ENCODE measurements at places on chromosomes 6 and 20. TPM values are rescaled to one million over a fixed set of nuclear protein-coding genes. Genes with fewer than 3 reads are reported as not detected.
A peak's percentile ranks its signal among the peaks of the same experiment; 100 is the strongest.

Gene GPX6
- not detected for total RNA-seq

DNA sequence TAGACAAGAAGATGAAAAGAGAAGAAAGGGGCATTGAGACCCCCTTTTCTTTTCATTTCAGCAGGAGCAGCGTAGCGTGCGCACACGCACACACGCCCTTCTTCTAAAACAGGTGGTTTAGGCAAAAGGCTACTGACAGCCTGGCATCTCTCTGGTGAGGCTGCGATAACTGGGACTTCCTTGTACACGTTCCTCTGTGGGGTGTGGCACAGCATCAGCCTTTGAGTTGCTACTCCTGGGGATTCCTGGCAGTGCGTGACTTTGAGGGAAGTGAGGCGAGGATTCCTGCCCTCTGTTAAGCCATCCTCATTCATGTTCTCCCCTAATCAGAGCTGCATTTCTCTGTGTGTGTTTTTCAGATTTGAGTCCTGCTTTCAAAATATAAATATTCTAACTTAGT lies 94.7 kb downstream of the TMEM170B start:
- H3K27ac ChIP-seq = no peak overlapping the region
- H3K4me3 ChIP-seq = no peak overlapping the region
- no peaks in the 10 kb centered on the region for H3K36me3 ChIP-seq
- peaks cover 6% of the 10 kb centered on the region for H3K4me1 ChIP-seq
- DNase-seq = no peak

- no peaks in the 10 kb centered on the region for H3K27me3 ChIP-seq
- H3K36me3 ChIP-seq = no peaks in the 10 kb centered on the region
- H3K4me1 ChIP-seq = no peaks in the 10 kb centered on the region
- no peak overlapping the region for H3K4me3 ChIP-seq
- no peak for DNase-seq
Measured at GRCh38 chr6:78909391-78909790, 42.0 kb downstream of the IRAK1BP1 start.

DNA sequence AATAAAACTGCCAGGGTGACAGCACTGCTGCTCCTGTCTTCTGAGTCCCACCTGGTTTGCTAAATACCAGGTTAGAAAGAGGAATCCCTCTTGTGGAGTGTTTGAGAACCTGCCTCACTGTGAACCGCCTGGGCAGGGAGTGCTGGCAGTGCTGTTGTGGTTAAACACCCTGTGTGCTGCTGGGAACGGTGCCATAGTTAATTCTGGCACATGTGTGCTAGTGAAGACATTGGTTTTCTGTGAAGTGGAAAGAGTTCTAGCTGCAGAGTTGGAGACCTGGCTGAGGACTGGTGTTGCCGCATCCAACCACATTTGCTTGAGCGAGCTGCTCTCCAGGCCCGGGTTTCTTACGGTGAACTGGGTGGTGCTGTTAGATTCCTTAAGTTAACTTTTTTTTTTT lies 72.7 kb downstream of the IGF2R start:
- no peaks in the 10 kb centered on the region for H3K27me3 ChIP-seq
- H3K4me3 ChIP-seq = peak overlapping the region; percentile 55
- peaks cover 16% of the 10 kb centered on the region for H3K36me3 ChIP-seq
- DNase-seq = no peak
- peak overlapping the region; percentile 80 for H3K27ac ChIP-seq

DNA sequence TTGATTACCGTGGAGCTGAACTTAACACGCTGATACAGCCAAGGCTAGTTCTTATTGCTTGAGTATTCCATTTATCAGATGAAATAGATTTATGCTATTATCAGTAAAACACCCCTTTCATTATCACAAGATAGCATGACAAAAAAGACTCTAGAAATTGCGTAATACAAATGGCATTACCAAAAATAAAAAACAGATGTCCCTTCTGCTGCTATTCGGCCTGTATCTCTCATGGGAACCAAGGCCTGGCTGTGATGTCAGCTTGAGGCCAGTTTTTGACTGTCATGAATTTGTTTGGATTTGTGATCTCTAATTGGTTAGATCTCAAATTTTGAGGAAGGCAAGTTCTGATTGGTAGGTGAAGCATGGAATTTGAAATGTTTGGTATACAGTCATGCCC lies 25.2 kb downstream of the MEI4 start:
- H3K4me1 ChIP-seq = no peaks in the 10 kb centered on the region
- no peak for DNase-seq
- no peak overlapping the region for H3K4me3 ChIP-seq

GRCh38 chr6:130069485-130069884 lies 51.1 kb downstream of the L3MBTL3 start:
- peaks cover 5% of the 10 kb centered on the region for H3K36me3 ChIP-seq
- no peak overlapping the region for H3K4me3 ChIP-seq
- no peaks in the 10 kb centered on the region for H3K27me3 ChIP-seq
- no peaks in the 10 kb centered on the region for H3K4me1 ChIP-seq
- DNase-seq = no peak
